Right lobe of liver (tissue), 6 donors: ENCODE measurements at places on chromosomes 4 and X. TPM values are rescaled to one million over a fixed set of nuclear protein-coding genes. Genes with fewer than 3 reads are reported as not detected.

GRCh38 chrX:78753571-78753970, 6.1 kb downstream of the LPAR4 start:
- H3K4me3 ChIP-seq: no peak overlapping the region
- DNase-seq: no peak
- H3K36me3 ChIP-seq: no peaks in the 10 kb centered on the region
- H3K4me1 ChIP-seq: no peaks in the 10 kb centered on the region
- H3K27me3 ChIP-seq: no peaks in the 10 kb centered on the region
- no peak overlapping the region for H3K27ac ChIP-seq

The TEX13B gene
- not detected for total RNA-seq

GRCh38 chrX:131923614-131924250, 99.4 kb upstream of the STK26 start:
- peak; percentile 26 for DNase-seq
- no peaks in the 10 kb centered on the region for H3K27me3 ChIP-seq
- H3K27ac ChIP-seq: no peak overlapping the region
- H3K4me3 ChIP-seq: no peak overlapping the region

GRCh38 chr4:43732829-43733426, 715.7 kb downstream of the KCTD8 start:
- H3K4me3 ChIP-seq: no peak overlapping the region
- H3K4me1 ChIP-seq: no peaks in the 10 kb centered on the region
- no peak for DNase-seq
- no peak overlapping the region for H3K27ac ChIP-seq
- no peaks in the 10 kb centered on the region for H3K27me3 ChIP-seq

- no peak overlapping the region for H3K27ac ChIP-seq
- peaks cover 8% of the 10 kb centered on the region for H3K27me3 ChIP-seq
- DNase-seq: no peak
- H3K36me3 ChIP-seq: no peaks in the 10 kb centered on the region
Observed at GRCh38 chrX:97936296-97936695, 1052.6 kb downstream of the RPA4 start.

The ARMCX2 gene
- 3.6 TPM for total RNA-seq
